Ovary (tissue), 10 donors: ENCODE measurements at places on chromosomes 11 and 22.

GRCh38 chr11:12319461-12319951, 57.9 kb upstream of the PARVA start:
- H3K4me1 ChIP-seq = peaks cover 4% of the 10 kb centered on the region
- H3K36me3 ChIP-seq = no peaks in the 10 kb centered on the region
- no peak overlapping the region for H3K27ac ChIP-seq
- no peak overlapping the region for H3K4me3 ChIP-seq
- no peak for DNase-seq
- H3K27me3 ChIP-seq = peaks cover 2% of the 10 kb centered on the region

GRCh38 chr11:125514336-125515101, 18.5 kb upstream of the FEZ1 start:
- no peak overlapping the region for H3K27ac ChIP-seq
- no peak overlapping the region for H3K4me3 ChIP-seq
- no peak for DNase-seq
- H3K36me3 ChIP-seq = no peaks in the 10 kb centered on the region
- H3K4me1 ChIP-seq = no peaks in the 10 kb centered on the region

GRCh38 chr11:123977731-123978347, at the start of gene OR10S1:
Gene OR10S1, minus strand, starts transcription at chr11:123977781. Its CDS starts 117 bp downstream, at chr11:123977664.
- H3K36me3 ChIP-seq = no peaks in the 10 kb centered on the region
- no peak for DNase-seq
- H3K4me3 ChIP-seq = no peak within 1 kb of the TSS
- H3K27ac ChIP-seq = no peak within 1 kb of the TSS
- H3K4me1 ChIP-seq = no peaks in the 10 kb centered on the region

GRCh38 chr22:49532869-49533802, 294.5 kb downstream of the BRD1 start:
- H3K27ac ChIP-seq = no peak overlapping the region
- no peaks in the 10 kb centered on the region for H3K4me1 ChIP-seq
- no peak overlapping the region for H3K4me3 ChIP-seq
- no peak for DNase-seq
- H3K27me3 ChIP-seq = no peaks in the 10 kb centered on the region
- no peaks in the 10 kb centered on the region for H3K36me3 ChIP-seq

- H3K27ac ChIP-seq = no peak overlapping the region
- no peak for DNase-seq
- no peaks in the 10 kb centered on the region for H3K4me1 ChIP-seq
- no peaks in the 10 kb centered on the region for H3K36me3 ChIP-seq
- H3K27me3 ChIP-seq = no peaks in the 10 kb centered on the region
- H3K4me3 ChIP-seq = no peak overlapping the region
Measured at GRCh38 chr11:71331631-71332030, 79.3 kb upstream of the SHANK2 start.

- H3K4me3 ChIP-seq = no peak overlapping the region
- no peaks in the 10 kb centered on the region for H3K4me1 ChIP-seq
Measured at GRCh38 chr22:28963362-28963761, 80.0 kb downstream of the ZNRF3 start.

- H3K4me1 ChIP-seq = no peaks in the 10 kb centered on the region
- no peak overlapping the region for H3K4me3 ChIP-seq
- H3K27ac ChIP-seq = no peak overlapping the region
- H3K27me3 ChIP-seq = no peaks in the 10 kb centered on the region
- H3K36me3 ChIP-seq = no peaks in the 10 kb centered on the region
Measured at GRCh38 chr11:61468002-61468401, 38.1 kb downstream of the SDHAF2 start.

- H3K36me3 ChIP-seq = no peaks in the 10 kb centered on the region
- H3K27me3 ChIP-seq = no peaks in the 10 kb centered on the region
- H3K4me3 ChIP-seq = no peak overlapping the region
- no peaks in the 10 kb centered on the region for H3K4me1 ChIP-seq
- no peak overlapping the region for H3K27ac ChIP-seq
- no peak for DNase-seq
Measured at GRCh38 chr11:99555486-99555885, 534.7 kb downstream of the CNTN5 start.

DNA sequence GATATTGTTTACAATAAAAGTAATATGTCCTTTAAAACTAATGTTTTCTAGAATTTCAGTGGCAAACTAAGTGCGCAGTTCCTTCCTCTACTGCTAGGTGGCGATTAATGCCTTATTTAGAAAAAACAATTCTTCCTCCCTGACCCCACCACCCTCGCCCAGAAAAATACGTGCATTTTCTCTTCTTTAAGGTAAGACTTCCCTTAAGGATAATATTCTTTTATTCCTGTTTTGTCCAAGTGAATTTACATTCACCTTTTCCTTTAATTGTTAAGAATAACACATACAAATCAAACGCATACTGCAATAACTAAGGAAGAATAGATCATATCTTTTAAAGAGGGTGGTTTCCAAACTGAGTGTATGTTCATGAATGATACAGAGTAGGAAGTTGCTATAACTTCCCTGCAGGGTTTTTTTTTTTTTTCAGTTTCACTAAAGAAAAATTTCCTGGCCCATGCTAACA, 17.0 kb upstream of the PSMA1 start:
- H3K4me3 ChIP-seq = no peak overlapping the region
- H3K4me1 ChIP-seq = peaks cover 2% of the 10 kb centered on the region
- no peak for DNase-seq
